Activated T-cell treated with anti-CD3 and anti-CD28 coated beads for 4 hours (primary cell): ENCODE measurements at places on chromosomes 3 and 15.

DNA sequence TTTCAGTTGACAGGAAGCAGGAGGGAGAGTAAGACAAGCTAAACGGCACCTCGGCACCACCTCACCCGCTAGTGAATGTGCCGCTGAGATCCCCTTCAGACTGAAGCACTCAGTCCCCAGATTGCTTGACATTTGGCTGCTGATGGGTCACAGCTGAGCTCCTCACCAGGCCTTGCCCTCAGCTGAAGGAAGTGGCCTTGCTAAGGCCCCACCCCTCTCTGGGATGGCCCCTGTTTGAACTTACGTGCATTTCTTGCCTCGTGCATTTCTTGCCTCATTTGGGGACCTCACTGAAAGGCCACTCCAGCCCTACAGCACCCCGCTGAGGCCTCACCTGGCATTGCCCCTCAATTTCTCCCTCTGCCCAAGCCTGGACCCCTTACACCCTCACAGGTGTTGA lies 39.8 kb downstream of the EOGT start:
- DNase-seq, result no peak

DNA sequence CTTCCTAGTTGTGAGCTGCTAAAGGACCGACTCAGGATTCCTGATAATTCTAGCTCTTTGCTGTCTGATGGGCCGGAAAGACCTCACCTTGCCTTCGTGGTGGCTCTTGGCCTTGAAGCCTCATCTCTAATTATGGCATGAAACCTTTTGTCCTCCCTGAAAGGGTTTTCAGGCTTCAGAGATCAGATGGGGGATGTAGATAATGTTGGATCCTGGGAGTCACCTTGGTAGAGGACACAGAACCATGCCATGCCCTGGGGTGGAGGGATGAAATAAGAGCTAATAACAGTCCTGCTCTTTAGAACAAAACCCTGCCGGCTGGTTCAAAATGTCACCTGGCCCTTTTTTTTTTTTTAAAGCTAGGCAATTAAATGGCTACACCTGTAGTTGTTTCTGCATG lies 50.8 kb upstream of the SYN2 start:
- no peak for DNase-seq

DNA sequence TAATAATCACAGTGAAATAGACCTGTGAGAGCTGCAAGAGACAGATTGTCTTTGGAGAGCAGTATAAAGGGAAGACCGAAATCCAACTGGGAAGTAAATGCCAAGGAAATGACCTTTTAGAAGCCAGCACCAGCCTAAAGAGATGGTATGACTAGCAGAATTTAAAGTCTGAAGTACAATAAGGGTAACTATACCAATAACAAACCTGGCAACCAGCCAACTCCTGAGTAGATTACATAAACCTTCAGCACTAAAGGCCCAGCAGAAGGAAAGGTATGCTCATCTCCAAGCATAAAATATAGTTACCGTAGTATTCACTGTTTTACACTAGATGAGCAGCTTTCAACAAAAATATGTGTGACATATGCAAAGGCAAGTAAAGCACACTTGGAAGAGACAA lies 155.1 kb upstream of the SATB1 start:
- no peak for DNase-seq

DNA sequence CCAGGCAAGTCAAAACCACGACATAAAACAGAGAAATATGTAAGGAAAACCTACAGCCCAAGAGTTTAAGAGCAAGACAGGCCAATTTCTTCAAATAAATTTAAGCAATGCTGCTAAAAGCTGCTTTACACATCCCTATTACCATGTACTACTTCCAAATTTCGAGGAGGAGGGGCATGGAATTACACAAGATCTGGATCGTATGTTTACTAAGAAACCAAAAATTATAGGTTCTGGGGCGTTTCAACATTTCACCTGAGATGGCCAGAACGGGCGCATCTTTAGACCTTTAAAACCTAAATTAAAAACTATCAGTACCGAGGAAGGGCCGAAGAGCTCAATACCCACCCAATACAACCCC lies 664 bp upstream of the NR2C2 start:
- no peak for DNase-seq

DNA sequence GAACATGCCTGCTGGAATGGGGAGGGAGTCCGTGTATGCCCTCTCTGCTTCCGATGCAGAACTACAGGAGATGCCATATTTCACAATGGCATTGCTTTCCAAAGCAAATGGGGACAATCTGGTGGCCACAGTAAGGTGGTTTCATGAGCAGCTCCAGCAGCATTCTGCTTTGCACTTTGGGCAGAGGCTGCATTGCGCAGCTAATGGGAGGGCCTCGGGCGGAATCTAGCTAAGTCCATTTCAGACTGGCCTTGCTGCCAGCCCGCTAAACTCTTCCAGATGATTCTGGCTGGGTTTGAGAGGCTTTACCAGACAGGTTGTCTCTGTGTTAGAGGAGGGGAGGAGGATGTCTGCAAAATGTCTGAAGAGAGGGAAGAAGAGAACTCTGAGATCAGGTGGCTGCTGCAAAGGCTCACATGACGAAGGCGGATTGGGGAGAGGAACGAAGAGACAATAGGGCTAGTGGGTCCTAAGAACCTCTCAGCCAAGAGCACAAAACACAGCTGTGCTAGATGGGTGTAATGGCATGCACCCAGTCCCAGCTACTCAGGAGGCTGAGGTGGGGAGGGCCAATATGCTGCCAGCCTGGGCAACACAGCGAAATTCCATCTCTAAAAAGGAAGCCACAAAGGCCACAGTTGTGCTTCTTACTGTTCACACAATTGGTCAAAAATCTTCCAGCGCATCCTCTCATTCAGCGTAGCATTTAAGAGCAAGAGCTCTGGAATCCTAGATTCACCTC lies 63.7 kb downstream of the BDH1 start:
- no peak for DNase-seq

GRCh38 chr3:88412346-88412745 lies 262.6 kb downstream of the C3orf38 start:
- DNase-seq, result no peak

- no peak for DNase-seq
Observed at GRCh38 chr3:185711255-185711870, 113.5 kb downstream of the IGF2BP2 start.

- no peak for DNase-seq
Observed at GRCh38 chr15:36831125-36831903, 251.9 kb downstream of the CDIN1 start.

- DNase-seq, result no peak
Observed at GRCh38 chr3:61422945-61423673, 138.3 kb upstream of the PTPRG start.

DNA sequence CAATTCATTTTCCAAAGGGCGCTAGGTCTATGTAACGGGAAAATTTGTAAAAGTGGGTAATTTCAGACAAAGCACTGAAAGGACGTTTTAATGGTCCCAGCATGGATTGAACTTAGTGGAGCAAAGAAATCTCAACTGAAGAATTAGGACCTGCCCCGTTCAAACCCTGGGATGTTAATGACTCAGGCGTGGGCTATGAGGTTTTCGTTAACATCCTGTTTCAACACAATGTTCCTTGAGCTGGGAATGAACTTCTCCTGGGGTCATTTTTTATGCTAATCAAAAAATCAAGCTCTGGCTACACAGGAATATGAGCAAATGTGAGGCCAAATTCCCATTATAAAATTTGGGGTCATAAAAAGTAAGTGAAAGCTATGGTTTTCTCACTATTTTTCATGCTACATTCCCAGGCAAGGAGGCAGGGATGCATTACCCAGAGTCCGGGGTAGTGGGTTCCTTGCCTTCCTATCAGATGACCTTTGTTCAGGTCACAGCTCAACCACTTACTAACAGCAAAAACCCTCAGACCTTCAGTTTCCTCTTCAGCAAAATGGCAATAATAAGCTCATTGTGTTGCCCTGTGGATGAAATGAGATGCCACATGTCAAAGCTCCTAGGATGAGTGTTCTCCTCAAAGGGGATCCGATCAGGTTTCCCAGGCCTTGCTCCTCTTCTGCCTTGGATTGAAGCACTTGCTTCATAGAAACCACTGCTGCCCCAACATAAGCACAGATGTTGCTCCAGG lies 271.4 kb downstream of the ARRDC4 start:
- DNase-seq, result no peak

DNA sequence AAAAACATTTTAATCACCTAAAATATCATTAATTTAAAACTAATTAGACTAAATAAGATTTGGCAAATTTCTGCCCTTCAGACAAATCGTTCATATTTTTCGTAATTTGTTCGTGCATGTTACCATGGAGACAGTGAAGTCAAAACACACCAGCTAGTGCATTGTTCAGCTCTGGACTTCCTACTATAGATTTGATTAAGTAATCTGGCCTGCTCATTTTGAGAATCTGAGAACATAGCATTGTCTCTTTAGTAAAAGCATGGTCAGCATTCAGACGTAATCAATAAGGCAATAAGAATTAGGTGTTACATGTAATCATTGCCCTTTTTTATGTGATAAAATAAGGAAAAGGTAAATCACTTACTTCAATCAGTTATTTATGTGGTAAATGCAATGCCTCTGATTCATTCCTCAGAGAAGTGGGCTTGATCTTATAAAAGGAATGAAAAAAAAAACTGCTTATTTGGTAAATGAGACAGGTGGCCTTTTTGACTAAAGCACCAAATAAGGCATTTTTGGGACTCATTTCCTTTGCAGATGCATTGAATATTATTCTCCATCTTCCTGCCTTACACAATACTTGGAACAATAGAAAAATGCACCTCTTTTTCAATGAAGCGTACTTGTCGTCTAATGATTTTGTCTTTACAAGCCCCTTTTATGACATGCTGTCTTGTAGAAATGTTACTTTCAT lies 84.5 kb upstream of the FNDC3B start:
- DNase-seq, result no peak

GRCh38 chr3:8052659-8053058 lies 449.0 kb upstream of the LMCD1 start:
- no peak for DNase-seq

- no peak for DNase-seq
Observed at GRCh38 chr15:80500021-80500420, 95.8 kb downstream of the ARNT2 start.

DNA sequence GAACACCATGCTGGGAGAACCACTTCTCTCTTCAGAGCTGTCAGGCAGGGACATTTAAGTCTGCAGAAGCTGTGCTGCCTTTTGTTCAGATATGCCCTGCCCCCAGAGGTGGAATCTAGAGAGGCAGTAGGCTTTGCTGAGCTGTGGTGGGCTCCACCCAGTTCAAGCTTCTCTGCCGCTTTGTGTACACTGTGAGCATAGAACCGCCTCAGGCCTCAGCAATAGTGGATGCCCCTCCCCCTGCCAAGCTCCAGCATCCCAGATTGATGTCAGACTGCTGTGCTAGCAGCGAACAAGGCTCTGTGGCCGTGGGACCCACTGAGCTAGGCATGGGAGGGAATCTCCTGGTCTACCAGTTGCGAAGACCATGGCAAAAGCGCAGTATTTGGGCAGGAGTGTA lies 121.6 kb downstream of the NFKBIZ start:
- DNase-seq, result no peak

DNA sequence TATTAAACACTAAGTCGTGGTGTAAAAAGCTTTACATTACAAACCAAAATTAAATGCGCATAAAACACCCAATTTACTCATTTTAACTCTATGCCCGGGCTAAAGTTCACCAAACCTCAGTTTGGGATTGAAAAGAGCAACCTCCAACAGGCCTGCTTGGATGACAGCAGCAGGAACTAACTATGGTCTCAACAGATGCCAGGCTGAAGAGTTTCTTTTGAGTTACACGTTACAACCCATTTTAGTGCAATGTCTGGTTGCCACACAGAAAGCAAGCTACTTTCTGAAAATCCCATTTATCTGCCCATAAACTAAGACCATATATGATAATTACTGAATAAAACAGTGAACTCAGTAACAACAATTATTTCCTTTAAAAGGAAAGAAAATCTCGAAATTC lies 2.2 kb downstream of the SATB1 start:
- no peak for DNase-seq

GRCh38 chr3:190534986-190535385 lies 21.1 kb downstream of the IL1RAP start:
- no peak for DNase-seq

DNA sequence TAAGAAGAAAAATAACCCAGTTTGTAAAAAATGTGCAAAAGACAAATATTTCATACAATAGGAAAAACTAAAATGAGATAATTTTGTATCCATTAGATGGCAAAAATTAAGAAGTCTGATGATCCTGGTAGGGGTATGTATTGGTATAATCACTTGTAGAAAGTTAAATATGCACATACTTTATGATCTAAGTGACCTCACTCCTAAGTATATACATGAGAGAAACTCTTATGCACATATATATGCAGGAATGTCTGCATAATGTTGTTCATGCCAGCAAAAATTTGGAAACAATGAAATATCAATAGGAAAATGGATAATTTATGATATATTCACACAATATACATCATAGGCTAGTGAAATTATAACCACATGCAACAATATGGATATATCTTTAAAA lies 33.5 kb downstream of the USP50 start:
- DNase-seq, result no peak

GRCh38 chr3:134795746-134796280 lies 753 bp downstream of the EPHB1 start:
- DNase-seq, result no peak

DNA sequence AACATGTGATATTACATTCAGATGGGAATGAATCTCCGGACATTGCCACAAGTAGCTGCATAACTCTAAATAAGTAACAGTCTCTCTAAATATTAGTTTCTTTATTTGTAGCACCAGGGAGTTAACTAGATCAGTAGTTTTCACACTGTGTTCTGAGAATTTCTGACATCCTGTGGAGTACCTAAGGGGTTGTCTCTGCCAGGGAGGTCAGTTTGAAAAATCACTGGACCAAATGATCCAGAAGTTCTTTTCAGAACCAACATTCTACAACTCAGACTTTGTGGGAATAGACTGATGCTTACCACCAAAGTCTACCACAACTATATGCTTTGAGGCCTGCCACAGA lies 9.0 kb upstream of the ILDR1 start:
- DNase-seq, result no peak

GRCh38 chr3:59191651-59192050 lies 141.8 kb upstream of the CFAP20DC start:
- DNase-seq, result no peak

- no peak for DNase-seq
Observed at GRCh38 chr3:30248423-30248822, 358.0 kb upstream of the TGFBR2 start.

GRCh38 chr3:87873136-87873535 lies 185.7 kb downstream of the CGGBP1 start:
- no peak for DNase-seq

DNA sequence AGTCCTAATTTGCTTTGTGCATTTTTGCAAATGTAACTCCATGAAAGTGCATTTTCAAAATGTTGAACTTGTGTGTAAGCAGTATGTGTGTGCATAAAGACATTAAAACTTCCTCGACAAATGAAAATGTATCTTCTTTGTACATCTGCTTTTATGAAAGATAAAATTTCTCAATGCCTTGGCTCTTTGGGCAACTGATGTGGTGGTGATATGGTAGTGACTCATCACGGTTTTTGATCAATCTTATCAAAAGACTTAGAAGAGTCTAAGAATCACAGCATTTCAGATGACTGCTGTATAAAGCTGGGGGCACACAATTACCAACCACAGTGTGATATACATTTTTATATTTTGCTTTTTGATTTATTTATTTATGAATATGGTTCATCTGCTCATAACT lies 5.4 kb upstream of the MASP1 start:
- no peak for DNase-seq

GRCh38 chr15:40064231-40064894 lies 25.4 kb upstream of the SRP14 start:
- no peak for DNase-seq
